ENCODE measurements at places on chromosomes 12 and 14. TPM values are rescaled to one million over a fixed set of nuclear protein-coding genes. Genes with fewer than 3 reads are reported as not detected.

Gene CDKL1
- 2.6 TPM for total RNA-seq

Gene KCNMB4
- total RNA-seq: 11.5 TPM

Gene ZBTB42
- 8.0 TPM for total RNA-seq

Gene TULP3
- 28.1 TPM for total RNA-seq

Gene C3AR1
- not detected for total RNA-seq

Gene ERBB3
- total RNA-seq: 55.6 TPM

Gene KRT83
- not detected for total RNA-seq

Gene DLGAP5
- total RNA-seq: 112 TPM

GRCh38 chr12:752695-753610, 574 bp downstream of the WNK1 start:
- H3K4me1 ChIP-seq: peaks cover 11% of the 10 kb centered on the region
- no peaks in the 10 kb centered on the region for H3K27me3 ChIP-seq
- DNase-seq: peak; percentile 87
- H3K27ac ChIP-seq: peak overlapping the region; percentile 84
- H3K4me3 ChIP-seq: peak overlapping the region; percentile 99

DNA sequence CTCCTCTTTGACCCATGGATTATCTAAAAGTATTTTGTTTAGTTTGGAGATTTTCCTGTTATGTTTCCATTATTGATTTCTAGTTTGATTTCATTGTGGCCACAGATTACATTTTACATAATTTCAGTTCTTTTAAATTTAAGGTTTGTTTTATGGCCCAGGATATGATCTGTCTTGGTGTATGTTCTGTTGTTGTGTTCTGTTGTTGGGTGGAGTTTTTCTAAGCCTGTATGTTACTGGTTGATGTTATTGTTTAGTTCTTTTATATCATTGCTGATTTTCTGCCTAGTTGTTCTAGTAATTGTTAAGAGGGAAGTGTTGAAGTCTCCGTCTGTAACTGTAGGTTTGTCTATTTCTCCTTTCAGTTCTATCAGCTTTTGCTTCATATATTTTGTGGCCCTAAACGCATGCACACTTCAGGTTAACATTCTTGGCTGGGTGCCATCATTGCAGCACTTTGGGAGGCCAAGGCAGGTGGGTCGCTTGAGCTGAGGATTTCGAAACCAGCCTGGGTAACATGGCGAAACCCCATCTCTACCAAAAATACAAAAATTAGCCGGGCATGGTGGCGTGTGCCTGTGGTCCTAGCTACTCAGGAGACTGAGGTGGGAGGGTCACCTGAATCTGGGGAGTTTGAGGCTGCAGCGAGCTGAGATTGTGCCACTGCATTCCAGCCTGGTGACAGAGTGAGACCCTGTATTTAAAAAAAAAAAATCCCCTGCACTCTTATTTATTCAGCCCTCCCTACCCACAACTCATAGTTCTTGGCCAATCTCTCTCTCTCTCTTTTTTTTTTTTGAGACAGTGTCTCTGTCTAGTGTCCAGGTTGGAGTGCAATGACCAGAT, 28.1 kb upstream of the CFL2 start:
- no peaks in the 10 kb centered on the region for H3K27me3 ChIP-seq
- no peak overlapping the region for H3K27ac ChIP-seq
- no peaks in the 10 kb centered on the region for H3K36me3 ChIP-seq
- DNase-seq: no peak

DNA sequence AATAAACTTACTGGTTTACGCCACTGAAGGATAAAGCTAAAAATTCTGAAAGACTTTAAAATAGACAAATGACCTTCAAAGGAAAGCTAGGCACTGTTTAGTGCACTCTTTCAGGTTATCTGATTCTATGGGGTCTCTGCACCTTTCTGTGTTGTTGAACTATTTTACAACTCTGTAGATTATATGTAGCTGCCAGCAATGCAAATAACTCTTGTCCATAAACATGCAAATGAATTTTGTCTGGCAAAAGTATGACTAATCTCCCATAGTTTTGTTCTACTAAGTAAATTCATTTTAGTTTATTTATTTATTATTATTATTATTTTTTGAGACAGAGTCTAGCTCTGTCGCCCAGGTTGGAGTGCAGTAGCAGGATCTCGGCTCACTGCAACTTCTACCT, 266.3 kb upstream of the CCDC196 start:
- no peak for DNase-seq
- H3K36me3 ChIP-seq: peaks cover 6% of the 10 kb centered on the region
- no peak overlapping the region for H3K27ac ChIP-seq
- H3K4me3 ChIP-seq: peak overlapping the region; percentile 76
- peaks cover 6% of the 10 kb centered on the region for H3K4me1 ChIP-seq

- H3K36me3 ChIP-seq: no peaks in the 10 kb centered on the region
- no peaks in the 10 kb centered on the region for H3K4me1 ChIP-seq
- DNase-seq: no peak
- no peak overlapping the region for H3K4me3 ChIP-seq
Observed at GRCh38 chr12:5138256-5138655, 94.6 kb downstream of the KCNA5 start.

- H3K27me3 ChIP-seq: no peaks in the 10 kb centered on the region
- no peak overlapping the region for H3K27ac ChIP-seq
- no peaks in the 10 kb centered on the region for H3K36me3 ChIP-seq
- H3K4me3 ChIP-seq: no peak overlapping the region
- peak; percentile 70 for DNase-seq
Observed at GRCh38 chr12:79121486-79121885, 256.9 kb downstream of the SYT1 start.

GRCh38 chr12:49109641-49110463, 795 bp downstream of the LMBR1L start:
- H3K27me3 ChIP-seq: no peaks in the 10 kb centered on the region
- peak overlapping the region; percentile 97 for H3K27ac ChIP-seq
- peak; percentile 83 for DNase-seq
- H3K36me3 ChIP-seq: peaks cover 17% of the 10 kb centered on the region
- peak overlapping the region; percentile 93 for H3K4me3 ChIP-seq

DNA sequence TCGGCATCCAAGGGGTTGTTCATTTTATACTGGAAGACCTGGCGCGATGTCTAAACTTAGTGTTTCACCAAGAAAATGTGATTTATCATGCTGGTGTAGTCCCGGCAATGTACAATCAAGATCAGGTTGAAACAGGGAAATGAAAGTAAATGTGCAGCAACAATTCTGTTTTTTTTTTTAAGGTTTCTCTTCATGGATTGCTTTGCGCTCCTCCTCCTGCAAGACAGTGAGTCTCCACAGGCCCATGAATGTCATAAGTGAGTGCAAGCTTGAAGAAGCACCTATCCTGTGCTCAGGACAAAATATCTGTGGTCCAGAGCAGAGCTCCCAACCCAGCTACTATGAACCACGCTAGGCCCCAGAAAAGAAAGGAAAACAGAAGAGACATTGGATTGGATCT, 143.4 kb downstream of the KCNK10 start:
- H3K36me3 ChIP-seq: no peaks in the 10 kb centered on the region
- no peaks in the 10 kb centered on the region for H3K4me1 ChIP-seq
- H3K4me3 ChIP-seq: no peak overlapping the region

GRCh38 chr12:119578112-119578511, 15.5 kb upstream of the TMEM233 start:
- no peak overlapping the region for H3K4me3 ChIP-seq
- no peak for DNase-seq
- peaks cover 21% of the 10 kb centered on the region for H3K27me3 ChIP-seq

- peaks cover 10% of the 10 kb centered on the region for H3K4me1 ChIP-seq
- no peaks in the 10 kb centered on the region for H3K36me3 ChIP-seq
- H3K4me3 ChIP-seq: no peak overlapping the region
- DNase-seq: no peak
- H3K27me3 ChIP-seq: no peaks in the 10 kb centered on the region
Observed at GRCh38 chr14:104666981-104667380, 22.4 kb upstream of the INF2 start.

Data from endodermal cell (in vitro differentiated cells).